HEK293T (cell line): ENCODE measurements at places on chromosomes 5 and 9.

DNA sequence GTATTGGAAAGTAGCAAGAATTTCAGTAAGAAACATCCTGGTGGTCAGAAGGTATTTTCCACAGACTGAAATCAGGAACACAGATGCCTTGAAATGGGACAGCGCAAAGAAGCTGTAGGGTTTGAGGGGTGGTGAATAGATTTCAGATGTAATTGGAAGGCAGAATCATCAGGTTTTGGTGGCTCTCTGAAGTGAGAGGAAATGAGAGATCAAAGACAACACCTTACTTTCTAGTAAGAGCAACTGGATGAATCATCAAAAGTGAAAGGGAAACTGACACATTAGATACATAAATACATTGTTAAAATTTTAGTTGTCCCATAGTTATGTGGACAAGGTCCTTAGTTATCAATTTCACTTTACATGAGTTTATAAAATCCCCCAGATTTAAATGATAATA is 188.2 kb upstream of the SLC27A6 start:
- DNase-seq = no peak

GRCh38 chr5:78286290-78286689 is 8.2 kb downstream of the AP3B1 start:
- DNase-seq = no peak

- DNase-seq = no peak
Observed at GRCh38 chr5:108421713-108422112, 39.8 kb upstream of the FBXL17 start.

DNA sequence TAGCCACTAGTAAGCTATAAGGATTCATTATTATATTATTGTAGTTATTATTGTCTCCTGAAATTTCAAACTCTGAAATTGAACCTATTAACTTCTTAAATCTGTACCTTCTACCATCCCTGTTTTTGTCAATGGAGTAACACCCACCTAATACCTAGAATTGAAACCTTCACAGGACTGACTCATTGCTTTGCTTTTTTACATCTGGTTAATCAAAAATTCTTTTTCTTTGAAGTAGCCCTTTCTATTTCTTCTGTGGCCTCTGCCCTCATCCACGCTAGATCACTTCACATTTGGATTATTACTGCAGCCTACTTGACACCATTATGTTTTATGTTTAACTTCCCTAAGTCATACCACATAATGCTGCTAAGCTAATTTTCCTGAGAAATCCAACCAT is 35.6 kb downstream of the RBM27 start:
- no peak for DNase-seq

DNA sequence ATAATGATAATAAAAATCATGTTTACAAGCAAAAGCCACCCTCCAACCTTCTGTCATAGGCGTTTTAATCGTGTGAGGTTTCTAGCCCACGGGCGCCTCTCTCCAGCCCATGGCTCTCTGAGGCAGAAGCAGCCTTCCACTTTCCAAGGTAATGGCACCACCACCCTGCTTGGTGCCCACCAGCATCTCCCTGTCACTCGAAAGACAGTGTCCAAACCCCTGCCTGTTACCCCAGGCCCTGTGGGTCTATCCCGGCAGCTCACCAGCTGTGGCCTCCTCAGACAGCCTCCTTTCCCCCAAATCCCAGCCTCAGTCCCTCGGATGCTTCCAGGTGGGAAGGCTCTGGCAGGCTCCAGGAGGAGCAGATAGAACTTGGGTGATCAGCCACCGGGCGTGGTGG is 123.8 kb upstream of the LPCAT1 start:
- DNase-seq = no peak

GRCh38 chr5:35626108-35626507 is 8.4 kb downstream of the SPEF2 start:
- no peak for DNase-seq

GRCh38 chr9:116391306-116391900 is 237.8 kb downstream of the PAPPA start:
- DNase-seq = no peak
